ENCODE measurements at places on chromosomes 16 and 17.

GRCh38 chr16:75218256-75219076 lies at the start of gene CTRB1:
Gene CTRB1, plus strand, starts transcription at chr16:75218988. Its CDS starts 20 bp downstream, at chr16:75219008.
- DNase-seq, result no peak

DNA sequence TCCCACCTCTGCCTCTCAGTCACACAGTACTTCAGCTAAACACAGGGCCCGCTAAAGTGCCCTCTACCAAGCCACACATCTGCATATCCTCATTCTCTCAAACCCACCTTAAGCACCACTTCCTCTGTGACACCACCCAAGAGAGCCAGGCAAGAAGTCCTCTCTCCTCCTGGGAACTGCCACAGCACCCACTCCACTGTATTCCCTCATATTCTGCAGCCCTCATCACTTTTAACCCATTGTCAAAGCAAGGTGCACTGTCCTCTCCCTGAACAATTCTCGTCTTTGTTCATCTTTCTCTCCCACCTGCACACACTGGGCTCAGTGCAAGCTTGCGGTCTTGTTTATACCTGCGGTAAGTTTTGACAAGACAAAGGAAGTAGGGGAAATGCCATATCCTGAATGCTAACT lies 13.6 kb downstream of the CHD9 start:
- DNase-seq, result no peak

GRCh38 chr16:19281246-19281645 lies 4.3 kb upstream of the CLEC19A start:
- DNase-seq, result no peak

DNA sequence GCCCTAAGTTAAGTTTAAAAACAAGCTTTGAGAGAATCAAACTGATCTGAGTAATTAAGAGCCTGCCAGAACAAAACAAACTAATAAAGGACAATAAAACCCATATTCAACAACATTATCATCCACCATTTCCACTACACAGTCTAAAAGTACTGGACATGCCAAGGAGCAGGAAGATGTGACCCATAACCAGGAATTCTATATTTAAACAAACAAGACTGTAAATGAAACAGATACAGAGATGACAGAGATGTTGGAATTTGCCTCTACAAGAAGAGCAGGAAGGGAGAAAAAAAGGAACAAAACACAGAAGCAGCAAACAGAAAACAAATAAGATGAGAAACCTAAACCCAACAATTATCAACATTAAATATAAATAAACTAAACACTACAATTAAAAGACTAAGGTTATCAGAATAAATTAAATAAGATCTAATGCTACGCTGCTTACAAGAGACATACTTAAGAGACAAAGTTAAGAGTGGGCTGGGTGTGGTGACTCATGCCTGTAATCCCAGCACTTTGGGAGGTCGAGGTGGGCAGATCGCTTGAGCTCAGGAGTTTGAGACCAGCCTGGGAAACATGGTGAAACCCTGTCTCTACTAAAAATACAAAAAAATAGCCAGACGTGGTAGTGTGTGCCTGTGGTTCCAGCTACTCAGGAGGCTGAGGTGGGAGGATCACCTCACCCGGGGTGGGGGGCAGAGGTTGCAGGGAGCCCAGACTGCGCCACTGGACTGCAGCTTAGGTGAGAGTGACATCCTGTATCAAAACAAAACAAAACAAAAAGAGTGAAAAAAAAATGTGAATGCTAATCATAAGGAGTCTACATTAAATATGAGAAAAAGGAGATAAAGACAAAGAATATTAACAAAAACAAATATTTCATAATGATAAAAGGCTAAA lies 50.6 kb downstream of the CREBBP start:
- DNase-seq, result no peak

DNA sequence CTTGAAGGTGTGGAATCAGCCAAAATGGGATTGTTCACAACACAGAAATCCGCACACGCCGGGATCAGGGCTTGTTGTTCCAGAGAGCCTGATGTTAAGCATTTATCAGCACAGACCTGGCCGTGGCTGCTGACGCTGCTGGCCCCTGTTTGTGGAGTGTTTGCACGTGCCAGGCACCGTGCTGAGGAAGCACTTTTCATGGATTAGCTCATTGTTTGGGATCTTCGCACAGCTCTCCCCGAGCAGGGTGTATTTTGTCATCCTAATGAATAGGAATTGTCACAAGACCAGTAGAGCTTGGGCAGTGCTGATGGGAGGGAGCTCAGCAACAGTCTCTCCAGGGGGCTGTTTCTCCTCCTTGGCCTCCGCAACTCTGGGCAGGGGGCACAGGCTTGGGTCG lies 160.4 kb upstream of the PLCG2 start:
- DNase-seq, result no peak

DNA sequence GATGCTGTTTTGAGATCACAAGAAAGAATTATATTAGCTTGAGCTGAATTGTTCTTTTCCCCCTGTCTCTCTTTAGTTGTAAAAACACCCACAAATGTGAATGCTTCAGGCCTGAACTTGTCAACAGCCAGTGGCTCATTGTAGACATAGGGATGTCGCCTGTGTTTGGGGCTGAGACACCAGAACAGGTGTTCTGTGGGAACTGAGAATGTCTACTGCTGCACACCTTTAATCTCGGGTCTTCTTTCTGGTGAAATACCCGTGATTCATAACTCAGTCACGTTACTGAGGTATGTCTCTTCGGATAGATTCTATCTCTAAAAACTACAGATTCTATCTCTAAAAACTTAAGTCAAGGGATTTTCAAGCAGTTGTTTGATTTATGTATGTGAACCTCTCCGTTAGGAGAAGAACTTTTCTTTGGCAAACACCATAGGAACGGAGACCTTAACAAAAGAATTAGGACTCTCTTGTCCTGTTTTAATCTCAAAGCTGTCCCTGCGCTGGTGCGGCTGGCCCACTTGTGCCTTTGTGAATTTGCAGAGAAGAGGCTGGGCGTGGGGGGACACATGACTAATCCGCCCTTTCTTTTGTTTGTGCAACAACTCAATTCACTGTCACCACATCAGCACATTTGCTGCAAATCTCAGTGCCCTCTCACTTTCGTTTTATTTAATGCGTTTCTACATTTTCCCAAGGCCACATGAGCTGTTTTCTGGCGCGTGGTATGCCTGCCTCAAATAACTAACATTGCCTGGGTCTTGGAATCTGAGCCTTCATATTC lies 643.0 kb downstream of the MAF start:
- no peak for DNase-seq

Measured in GF-D8 (cell line).